PC-3 (cell line): ENCODE measurements at places on chromosomes 11 and 22.

- peak; percentile 43 for DNase-seq
These were observed 43.0 kb downstream of the P4HA3 start for GRCh38 chr11:74268456-74268855.

GRCh38 chr11:64092761-64093136 lies 57.0 kb downstream of the FLRT1 start:
- no peak for DNase-seq

DNA sequence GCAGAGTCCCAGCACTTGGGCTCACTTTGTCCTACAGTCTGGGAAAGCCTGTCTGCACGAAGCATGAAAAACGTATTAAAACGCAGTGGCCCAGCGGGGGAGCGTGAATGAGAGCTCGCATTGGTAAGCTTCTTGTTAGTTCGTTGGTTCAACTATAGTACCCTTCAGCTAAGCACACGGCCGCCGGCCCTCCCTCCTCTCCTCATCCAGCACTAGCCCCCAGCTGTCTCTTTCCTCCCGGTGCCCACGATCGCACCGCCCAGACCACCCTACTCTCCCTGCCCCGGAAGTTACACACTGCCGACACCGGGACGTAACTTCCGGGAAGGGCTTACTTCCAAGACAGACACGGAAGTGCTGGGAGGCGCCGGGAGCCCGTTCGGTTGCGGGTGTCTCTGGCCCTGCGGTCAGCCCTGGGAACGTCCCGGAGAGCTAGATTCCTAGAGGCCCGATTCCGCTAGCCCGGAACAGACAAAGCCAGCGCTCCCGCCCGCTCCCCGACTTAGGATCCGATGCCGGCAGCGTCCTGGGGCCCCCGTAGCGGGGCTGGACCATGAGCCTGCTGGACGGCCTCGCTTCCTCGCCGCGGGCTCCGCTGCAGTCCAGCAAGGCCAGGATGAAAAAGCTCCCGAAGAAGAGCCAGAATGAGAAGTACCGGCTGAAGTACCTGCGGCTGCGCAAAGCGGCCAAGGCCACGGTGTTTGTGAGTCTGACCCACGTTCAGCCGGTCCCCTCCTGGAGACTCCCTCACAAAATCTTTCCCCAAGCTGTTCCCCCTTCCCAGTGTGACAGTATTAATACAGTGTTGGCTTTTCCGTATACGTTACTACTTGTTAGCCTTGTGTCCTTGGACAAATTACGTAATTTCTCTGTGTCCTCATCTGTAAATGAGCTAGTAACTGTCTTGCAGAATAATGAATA lies at the start of gene TBRG1:
Gene TBRG1, plus strand, starts transcription at position 334 of the 921 bp plus-strand sequence. Its CDS starts 220 bp downstream, at position 554.
- peak; percentile 88 for DNase-seq

DNA sequence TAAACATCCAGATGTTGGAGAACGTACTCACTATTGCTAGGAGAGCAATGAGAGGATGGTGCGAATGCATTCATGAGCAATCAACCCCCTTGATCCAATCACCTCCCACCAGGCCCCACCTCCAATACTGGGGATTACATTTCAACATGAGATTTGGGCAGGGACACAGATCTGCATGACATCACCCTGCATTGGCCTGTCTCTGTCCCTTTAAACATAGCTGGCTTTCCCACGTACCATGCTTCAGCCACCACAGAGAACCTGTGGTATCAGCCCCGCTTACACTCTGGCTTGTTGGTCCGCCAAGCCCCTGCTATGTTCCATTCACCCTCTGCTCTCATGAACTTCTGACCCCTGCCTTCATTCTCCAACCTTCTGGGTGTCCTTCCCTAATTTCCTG lies 157.5 kb upstream of the E2F8 start:
- DNase-seq, result no peak

DNA sequence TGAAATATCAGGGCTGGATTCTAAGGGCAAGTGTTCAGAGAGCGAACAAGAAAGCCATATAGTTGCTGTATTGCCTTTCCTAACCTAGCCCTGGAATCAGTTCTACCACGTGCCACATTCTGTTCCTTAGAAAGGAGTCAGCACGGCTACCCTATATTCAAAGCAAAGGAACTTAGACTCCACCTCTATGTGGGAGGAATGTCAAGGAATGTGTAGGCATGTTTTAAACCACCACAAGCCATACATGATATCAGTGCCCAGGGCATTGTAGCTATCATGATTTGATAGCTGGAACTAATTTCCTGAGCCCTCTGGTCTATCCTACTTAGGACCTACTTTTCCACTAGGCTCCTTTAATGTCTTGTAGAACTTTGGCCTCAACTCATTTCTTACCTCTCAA lies 2.5 kb upstream of the EIF4ENIF1 start:
- no peak for DNase-seq

DNA sequence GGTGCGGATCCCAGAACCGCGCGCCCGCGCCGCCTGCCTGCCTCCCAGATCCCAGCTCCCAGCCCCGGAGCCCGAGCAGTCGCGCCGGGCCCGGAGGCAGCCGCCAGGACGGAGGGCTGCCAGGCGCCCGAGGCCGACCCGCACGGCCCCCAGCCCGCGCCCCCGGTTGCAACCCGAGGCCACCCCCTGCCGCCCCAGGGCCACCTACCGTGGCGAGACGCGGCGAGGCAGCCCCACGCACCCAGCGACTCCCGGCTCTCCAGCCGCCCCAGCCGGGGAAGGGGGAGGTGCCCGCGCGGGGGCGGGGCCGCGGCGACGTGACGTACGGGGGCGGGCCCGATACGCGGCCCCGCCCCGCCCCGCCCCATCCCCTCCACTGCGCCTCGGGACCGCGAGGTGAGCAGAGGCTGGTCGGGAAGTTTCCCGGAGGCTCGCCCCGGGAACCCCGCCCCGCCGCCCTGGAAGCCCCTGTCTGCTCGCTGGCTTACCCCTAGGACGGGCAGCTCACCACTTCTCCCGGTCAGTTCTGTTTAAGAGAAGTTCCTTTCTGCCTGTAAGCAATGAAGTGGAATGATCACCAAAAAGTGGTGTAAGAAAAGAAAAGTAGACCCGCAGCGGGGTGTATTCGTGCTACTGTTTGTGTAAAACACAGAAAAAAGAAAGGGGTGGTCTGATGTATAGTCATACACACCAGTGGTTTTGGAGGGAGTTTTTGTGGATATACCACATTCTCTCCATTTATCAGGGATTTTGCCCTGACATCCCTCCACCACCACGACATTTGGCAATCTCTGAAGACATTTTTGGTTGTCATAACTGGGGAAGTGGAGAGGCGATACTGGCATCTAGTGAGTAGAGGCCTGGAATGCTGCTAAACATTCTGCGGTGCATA lies at the start of gene TPST2:
Gene TPST2, minus strand, starts transcription at position 288 of the 892 bp plus-strand sequence. CDS start 48,502 bp downstream, outside the sequence.
- DNase-seq, result peak; percentile 70

DNA sequence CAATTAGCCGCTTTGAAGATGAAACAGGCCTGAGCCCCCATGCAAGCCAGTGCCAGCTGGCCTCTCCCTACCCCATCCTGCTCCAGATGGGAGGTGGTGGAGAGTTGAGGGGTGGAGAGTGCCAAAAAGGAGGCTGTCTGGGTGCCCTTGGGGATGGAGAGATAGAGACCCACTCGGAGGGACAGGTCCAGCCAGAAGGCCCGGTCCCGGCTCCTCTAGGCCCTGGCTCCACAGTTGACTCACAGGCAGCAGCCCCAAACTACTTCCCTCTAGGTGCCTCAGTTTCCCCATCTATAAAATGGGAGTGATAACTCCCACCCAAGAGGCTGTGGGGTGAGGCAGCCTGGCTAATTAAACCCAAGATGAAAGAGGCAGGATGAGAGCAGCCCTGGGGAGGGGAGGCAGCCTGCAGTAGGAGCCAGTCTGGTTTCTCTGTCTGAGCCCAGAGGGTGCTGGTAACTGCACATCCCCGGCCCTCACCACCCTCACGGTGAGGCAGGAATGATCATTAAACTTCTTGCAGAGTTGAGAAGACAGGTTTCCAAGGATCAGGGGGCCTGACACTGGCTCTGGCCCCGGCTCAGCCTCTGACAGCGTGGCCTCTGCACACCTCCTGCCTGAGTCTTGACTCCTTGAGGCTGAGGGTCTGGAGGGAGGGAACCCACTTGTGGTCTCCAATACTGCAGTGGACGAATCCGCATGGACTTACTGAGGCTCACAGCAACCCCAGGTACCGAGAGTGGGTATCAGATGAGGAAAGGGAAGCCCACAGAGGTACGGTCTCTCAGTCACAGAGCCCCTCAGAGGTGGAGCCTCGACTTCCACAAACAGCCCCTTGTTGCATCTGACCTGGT lies 1.4 kb upstream of the AP5B1 start:
- no peak for DNase-seq

- no peak for DNase-seq
These were observed 45.6 kb upstream of the LMO1 start for GRCh38 chr11:8309311-8309710.

DNA sequence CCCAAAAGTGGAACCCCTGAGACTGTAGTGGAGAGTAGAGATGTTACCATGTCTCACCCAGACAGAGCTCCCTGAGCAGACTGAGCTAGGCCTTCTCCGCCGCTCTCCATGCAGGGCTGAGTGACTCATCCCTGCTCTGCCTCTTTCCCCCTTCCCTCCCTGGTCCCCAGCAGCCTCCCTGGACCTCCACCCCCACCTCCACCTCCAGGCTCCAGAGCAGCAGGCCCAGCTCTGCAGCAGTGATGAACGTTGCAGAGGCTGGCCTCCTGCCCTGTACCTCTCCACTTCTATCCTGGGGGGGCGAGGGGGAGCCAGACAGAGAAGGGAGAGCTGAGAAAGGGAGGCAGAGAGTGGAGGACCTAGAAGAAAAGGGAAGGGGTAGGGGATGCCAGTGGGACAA lies 19.3 kb upstream of the ARAP1 start:
- DNase-seq, result no peak

GRCh38 chr22:23542933-23543332 lies 37.2 kb downstream of the IGLL1 start:
- peak; percentile 51 for DNase-seq

GRCh38 chr11:131802440-131803115 lies 432.2 kb downstream of the NTM start:
- DNase-seq, result no peak

GRCh38 chr11:73420136-73420535 lies 43.9 kb downstream of the RELT start:
- DNase-seq, result no peak

DNA sequence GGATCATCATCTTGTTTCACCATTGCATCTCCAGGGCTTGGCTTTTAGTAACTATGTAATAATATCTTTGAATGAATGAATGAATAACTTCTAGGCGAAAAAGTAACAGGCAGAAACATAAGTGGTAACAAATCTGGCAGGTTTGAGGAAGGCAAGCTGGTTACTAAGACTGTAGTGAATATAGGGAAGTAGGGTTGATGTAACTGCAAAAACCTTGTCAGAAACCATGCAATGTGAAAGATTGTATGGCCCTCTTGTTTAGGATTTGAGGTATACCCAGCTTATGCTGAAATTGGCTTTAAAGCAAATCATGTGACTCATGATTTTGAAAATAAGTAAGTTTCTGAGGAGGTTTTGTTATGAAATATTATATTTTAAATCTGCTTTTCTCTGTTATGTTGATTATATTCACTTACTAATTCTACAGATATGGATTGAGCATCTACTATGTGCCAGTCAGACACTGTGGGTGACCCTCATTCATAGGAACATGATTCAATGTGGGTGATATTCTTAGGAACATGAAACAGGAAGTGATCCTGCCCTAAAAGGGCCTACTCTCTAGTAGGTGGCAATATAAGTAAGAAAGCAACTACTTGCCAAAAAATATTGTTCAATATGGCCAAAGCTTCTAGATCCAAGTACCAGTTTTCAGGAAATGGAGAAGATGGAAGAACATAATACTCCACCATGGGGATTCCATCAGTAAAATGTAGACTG lies 115.5 kb upstream of the CCDC90B start:
- DNase-seq, result no peak

GRCh38 chr22:28406246-28406645 lies 273.4 kb downstream of the TTC28 start:
- DNase-seq, result no peak

DNA sequence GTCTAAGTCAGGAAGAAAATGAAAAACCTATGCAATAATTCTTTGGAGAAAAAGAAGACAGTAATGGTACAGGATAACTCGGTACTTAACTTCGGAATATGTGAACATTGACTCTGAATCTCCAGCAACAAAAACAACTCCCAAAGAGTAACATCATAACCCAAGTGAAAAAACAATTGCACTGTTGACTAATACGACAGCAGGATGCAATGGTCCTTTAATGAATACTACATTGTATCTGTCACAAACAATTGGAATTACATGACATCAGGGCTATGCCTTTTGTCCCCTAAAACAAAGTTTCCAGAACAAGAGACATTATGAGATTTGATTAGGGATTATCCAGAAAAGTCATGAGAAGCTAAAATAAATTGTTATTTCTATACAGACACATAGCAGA lies 1065.9 kb downstream of the LRRC4C start:
- no peak for DNase-seq

DNA sequence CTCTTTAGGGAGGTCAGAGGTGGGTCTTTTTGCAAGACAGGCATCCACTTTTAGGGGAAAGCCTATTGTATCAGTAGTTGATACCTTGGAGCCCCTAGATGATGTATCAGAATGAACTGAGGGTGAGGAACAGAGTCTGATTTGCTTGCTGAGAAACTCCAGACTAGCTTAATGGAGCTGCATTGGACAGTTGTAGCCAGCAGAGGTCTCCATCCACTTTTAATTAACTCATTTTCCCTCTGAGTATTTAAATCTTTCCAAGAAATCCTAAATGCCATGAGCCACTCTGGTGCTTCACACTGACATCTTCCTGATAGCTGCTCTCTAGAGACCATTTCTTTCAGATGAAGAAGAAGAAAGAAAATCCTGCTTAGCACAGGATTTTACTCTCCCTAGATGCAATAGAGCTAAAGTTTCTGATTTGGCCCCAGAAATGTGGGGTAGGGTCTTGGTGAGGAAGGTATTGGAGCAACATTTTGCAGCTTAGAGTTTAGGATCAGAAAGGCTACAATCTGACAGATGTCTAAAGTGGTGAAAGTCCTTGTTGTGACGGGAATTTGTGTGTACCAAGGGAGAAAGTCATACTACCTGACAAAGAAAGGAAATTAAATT lies 38.0 kb downstream of the EXT2 start:
- DNase-seq, result peak; percentile 59

DNA sequence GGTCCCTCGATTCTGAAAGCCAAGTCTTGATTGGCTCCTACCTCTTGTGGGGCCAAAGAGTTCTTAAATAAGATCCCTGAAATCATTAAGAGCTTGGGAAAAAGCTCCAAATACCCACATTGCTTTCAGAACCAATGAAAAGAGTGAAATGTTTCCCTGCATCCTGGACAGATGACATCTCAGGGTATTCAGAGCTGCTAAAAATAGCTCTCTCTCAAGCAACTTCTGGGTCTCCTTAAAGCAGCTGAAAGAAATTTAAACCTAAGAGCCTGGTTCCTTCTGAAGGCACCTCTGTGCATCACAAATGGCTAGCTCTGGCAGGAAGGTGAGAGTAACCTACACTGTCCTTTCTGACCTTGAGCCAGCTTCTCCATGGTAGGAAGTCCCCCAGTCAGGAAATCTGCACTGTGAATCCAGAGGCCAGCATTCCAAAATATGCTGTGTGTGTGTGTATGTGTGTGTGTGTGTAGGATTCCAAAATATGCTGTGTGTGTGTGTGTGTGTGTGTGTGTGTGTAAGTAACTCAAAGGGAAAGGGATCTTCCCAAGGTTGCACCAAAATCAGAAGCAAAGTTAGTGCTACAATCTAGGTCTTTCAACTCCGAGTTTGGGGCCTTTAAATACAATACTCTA lies 50.1 kb downstream of the RELT start:
- no peak for DNase-seq
